Activated CD4-positive, alpha-beta memory T cell treated with anti-CD3 and anti-CD28 coated beads for 36 hours (primary cell): ENCODE measurements at places on chromosomes 16 and 17. TPM values are rescaled to one million over a fixed set of nuclear protein-coding genes. Genes with fewer than 3 reads are reported as not detected.

Gene ST6GALNAC1
- total RNA-seq, result 2.3 TPM

Gene TAOK1
- total RNA-seq, result 34.3 TPM

Gene KRT32
- not detected for total RNA-seq

Gene CA4
- not detected for total RNA-seq

Gene NGFR
- 0.21 TPM for total RNA-seq

Gene CX3CL1
- not detected for total RNA-seq

- DNase-seq, result no peak
- no peaks in the 10 kb centered on the region for H3K36me3 ChIP-seq
- H3K27ac ChIP-seq, result no peak overlapping the region
- no peaks in the 10 kb centered on the region for H3K4me1 ChIP-seq
Measured at GRCh38 chr16:77617553-77617952, 104.8 kb upstream of the NUDT7 start.

- H3K36me3 ChIP-seq, result no peaks in the 10 kb centered on the region
- peak within 1 kb of the TSS; percentile 60 for H3K4me3 ChIP-seq
- H3K27me3 ChIP-seq, result no peaks in the 10 kb centered on the region
- peak; percentile 22 for DNase-seq
- peaks cover 13% of the 10 kb centered on the region for H3K4me1 ChIP-seq
Measured at GRCh38 chr16:29678691-29679267, at the start of gene QPRT. QPRT (plus strand) TSS chr16:29679180; CDS start chr16:29679198, 18 bp downstream.

DNA sequence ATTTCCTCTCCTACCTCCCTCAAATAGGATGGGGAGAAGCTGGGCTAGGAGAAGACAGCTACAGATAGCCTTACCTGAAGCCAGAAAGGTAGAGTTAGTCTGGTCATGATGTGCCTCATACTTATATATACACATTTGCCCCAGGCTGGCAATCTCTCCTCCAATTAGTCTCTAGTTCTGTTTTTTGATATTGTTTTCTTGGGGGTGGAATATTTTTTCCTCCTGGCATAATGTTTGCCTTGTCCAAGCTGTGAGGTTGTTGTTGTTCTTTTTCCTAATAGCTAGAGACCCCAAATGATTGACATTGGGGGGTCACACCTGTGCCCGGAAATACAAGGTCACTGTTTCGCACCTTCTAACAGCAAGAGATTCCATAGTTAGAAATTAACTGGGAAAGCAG, at the start of gene UMOD:
Gene UMOD (minus strand): TSS at position 101 of the 400 bp plus-strand sequence. CDS start 1,978 bp downstream, outside the sequence.
- DNase-seq, result no peak
- H3K27ac ChIP-seq, result no peak within 1 kb of the TSS
- no peak within 1 kb of the TSS for H3K4me3 ChIP-seq
- H3K4me1 ChIP-seq, result no peaks in the 10 kb centered on the region
- H3K36me3 ChIP-seq, result no peaks in the 10 kb centered on the region
- H3K27me3 ChIP-seq, result peaks cover 9% of the 10 kb centered on the region

DNA sequence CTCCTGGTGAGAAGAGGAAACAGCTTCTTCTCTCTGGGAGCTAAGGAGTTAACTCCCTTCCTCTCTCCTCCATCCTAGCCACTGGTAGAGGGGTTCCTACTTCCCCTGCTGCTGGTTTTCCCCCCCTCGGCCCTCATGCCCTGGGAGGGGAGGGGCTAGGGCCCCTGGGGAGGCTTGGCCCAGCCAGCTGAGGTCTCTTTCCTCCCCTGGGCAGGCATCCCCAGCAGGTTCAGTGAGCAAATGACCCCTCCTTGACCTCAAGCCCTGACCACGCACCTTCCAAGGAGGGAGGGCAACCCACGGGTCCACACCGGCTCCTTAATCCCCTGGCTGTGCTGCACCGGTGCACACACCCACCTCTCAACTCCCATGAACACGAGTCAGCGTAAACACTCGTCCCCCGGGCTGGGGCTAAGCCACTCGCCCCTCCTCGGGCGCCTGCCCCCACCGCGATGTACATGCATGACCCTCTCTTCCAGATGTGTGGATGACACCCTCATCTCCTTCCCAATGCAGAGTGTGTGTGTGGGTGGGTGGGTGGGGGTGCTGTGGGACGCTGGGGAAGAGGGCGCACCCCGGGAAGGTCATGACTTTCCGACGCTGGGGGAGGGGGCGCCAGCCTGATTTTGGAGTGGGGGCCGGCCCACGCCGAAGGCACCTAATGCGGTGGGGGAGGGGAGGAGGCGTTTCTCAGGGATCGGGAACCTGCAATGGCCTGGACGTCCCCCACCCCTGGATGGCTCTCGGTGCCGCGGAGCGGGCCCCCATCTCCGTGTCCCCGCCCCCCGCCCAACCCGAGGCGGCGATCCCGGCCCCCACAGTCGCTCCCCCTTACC, 33.7 kb downstream of the SRCIN1 start:
- peaks cover 8% of the 10 kb centered on the region for H3K4me1 ChIP-seq
- H3K27ac ChIP-seq, result no peak overlapping the region
- H3K27me3 ChIP-seq, result peaks cover 76% of the 10 kb centered on the region

- no peak overlapping the region for H3K27ac ChIP-seq
- DNase-seq, result no peak
- no peaks in the 10 kb centered on the region for H3K27me3 ChIP-seq
- no peak overlapping the region for H3K4me3 ChIP-seq
Measured at GRCh38 chr17:80429356-80430275, 14.6 kb downstream of the ENDOV start.

DNA sequence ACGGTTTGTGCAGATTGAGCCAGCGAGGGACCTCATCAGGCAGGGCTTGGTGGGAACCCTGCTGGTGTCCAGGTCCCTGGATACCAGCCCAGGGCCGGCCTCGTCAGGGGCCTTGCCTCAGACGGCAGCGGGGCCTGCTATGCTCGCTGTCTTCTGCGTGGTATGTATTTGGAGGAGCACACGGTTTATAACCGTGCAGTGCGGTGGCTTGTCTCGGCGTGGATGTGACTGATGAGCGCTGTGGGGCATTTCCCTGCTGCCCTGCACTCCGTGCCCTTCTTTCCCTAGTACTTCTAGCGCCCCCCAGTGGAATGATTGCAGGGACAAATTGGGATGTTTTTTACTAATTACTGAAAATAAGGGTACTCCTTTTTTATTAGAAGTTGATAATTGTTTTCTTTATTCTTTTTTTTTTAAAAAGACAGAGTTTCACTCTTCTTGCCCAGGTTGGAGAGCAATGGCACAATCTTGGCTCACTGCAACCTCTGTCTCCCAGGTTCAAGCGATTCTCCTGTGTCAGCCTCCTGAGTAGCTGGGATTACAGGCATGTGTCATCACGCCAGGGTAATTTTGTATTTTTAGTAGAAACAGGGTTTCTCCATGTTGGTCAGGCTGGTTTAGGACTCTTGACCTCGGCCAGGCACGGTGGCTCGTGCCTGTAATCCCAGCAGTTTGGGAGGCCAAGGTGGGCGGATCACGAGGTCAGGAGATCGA, 15.3 kb downstream of the TBCD start:
- no peak overlapping the region for H3K4me3 ChIP-seq
- no peak overlapping the region for H3K27ac ChIP-seq
- H3K27me3 ChIP-seq, result no peaks in the 10 kb centered on the region
- peaks cover 38% of the 10 kb centered on the region for H3K36me3 ChIP-seq
- peak; percentile 50 for DNase-seq
